ENCODE measurements at places on chromosomes 16 and 17.
A peak's percentile ranks its signal among the peaks of the same experiment; 100 is the strongest.

DNA sequence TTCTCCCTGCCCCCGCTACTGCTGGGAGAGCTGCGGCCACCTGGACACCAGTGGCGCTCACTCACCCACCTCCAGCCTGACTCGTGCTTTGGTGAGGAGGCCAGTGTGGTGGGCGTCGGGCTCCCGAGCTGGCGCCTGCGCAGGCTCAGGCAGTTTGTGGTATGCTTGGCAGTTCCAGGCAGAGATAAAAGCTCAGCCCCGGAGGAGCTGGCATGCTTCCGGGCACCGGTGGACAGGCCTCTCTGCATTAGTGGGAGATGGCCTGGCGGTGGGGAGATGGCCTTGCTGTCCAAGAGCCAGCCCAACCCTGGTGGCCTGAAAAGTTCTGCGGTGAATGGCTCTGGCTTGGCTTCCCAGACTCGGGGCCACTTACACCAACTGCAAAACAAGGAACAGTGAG lies 4.1 kb downstream of the ADGRG1 start:
- DNase-seq = no peak

DNA sequence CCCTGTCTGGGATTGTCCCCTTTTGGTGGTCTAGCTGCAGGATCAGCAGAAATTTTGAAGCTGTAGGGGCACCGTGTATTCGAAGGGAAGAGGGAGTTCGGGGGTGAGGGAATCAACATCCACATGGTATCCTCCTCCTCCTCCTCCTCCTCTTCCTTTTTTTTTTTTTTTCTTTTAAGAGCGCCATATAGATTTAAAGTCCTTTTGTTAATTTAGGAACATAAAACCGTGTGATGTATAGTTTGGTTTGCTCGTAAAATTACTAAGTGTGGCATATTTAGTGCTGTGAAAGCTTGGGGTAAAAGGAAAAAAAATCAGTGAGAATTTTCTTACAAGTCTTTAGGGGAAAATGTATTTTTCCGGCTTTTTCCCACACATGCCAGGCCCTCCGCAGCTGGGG lies 50.1 kb upstream of the GSE1 start:
- DNase-seq = no peak

DNA sequence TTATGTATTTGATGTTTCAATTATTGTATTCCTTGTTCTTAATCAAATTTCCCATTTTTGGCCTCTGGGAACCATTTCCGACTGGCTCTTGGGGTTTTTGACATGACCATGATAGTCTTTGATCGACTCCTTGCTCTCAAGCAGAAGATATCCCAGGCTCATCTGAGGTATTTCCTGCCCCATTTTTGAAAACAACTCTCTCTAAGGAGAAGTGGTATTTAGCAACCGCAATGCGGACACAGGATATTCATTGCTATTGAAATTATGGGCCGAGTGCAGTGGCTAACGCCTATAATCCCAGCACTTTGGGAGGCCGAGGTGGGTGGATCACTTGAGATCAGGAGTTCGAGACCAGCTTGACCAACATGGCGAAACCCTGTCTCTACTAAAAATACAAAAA lies 5.5 kb downstream of the TANGO6 start:
- DNase-seq = no peak

- DNase-seq = no peak
Measured at GRCh38 chr17:42920106-42920900, 19.7 kb downstream of the G6PC1 start.

GRCh38 chr17:62882878-62883277 lies 74.8 kb upstream of the MARCHF10 start:
- DNase-seq = no peak

DNA sequence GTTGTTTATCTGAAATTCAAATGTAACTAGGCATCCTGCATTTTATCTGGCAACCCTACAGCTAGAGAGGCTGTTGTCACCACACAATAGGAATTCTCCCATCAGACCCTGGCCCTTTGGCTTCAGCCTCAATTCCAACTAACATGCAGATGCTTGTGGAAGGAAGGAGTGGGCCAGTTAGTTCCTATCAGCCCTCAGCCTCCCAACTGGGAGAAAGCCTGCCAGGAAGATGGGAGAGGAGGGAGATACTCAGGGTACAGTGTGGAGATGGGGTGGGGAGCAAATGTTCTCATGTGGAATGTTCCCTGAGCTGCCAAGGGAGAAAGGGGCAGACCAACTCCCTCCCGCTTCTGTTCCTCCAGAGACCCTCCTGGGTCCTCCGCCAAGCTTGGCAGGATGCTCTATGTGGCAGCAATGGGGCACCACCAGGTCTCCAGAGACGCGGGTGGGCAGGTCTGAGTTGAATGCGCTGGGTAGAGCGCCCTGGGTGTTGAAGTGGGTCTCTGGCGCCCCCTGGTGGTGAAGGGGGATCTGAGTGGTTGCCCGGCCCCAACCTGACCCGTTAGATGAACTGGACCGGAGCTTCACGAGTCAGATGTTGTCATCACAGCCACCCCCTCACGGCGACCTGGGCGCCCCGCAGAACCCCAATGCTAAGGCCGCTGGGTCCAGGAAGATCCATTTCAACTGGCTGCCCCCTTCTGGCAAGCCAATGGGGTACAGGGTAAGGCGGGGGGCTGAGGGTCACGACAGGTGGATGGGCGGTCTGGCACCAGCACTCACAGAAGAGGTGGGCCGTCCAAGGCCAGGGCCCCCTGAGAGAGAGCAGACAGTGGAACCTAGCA lies 15.2 kb downstream of the GALK1 start:
- DNase-seq = peak; percentile 91

GRCh38 chr17:37762666-37763065 lies 17.8 kb upstream of the HNF1B start:
- no peak for DNase-seq

- DNase-seq = no peak
Measured at GRCh38 chr16:89334050-89334449, 116.5 kb downstream of the ZNF778 start.

DNA sequence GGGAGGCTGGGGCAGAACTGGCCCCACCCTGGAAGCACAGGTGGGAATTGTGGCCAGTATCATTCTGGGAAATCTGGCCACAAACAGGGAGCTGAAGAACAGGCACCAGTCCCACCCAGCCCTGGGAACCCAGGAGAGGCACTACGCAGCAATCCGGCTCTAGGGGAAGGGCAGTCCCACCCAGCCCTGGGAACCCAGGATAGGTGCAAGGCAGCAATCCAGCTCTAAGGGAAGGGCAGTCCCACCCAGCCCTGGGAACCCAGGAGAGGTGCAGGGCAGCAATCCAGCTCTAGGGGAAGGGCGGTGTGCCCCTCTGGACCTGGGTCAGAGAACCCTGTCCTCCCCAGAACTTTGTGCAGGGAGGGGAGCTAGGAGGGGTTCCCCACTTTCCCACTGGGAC lies 7.1 kb downstream of the DRC3 start:
- DNase-seq = no peak
